NCI-H69 (cell line): ENCODE measurements at places on chromosomes 1 and 21.

DNA sequence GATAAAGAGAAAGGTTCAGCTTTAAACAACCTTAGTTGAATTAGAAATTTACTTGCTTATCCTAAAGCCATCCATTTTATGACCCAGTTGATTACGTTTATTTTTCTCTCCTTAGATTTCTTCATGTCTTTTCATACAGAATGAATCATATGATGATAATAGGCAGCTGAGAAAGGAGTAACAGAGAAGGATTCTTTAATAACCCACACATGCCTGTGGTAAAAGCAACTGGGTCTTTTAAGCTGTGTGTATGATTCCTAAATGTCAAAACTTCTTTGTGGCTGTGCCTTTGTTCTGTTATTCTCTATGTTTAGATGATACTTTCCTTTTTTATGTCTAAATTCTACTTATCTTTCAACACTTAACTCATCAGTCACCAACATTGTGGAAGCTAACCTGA lies 626.5 kb downstream of the NCAM2 start:
- DNase-seq, result no peak

- peak; percentile 57 for DNase-seq
These were observed 700 bp upstream of the CCDC28B start for GRCh38 chr1:32199717-32200072.

DNA sequence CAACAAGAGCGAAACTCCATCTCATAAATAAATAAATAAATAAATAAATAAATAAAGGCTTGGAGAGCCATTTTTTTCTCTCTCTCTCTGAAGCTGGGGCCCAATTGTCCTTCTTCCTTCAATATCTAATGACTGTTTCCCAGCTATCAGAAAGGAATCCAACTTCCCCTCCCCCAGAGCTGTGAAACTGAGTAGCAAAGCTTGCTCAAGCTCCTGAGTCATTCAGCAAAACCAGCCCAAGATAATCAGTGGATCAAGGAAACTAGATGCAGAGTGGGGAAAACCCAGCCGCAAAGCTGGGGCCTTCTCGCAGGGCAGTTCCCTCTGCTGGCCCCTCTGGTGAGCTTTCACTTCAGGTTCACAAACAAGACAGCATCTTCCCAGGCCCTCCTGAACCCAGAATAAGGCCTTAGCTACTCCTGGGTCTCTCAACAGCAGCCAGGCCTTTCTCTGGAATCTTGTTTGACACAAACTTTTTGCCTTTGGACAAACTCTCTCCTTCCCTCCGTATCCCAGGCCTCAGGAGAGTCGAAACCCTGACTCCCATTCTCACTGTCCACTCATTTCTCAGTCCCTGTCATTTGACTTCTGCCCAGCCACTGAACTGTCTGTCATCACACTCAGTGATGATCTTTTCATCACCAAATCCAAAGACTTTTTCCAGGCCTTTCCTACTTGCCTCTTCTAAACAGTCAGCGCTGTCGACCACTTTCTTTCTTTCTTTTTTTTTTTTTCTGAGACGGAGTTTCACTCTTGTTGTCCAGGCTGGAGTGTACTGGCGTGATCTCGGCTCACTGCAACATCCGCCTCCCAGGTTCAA lies 18.0 kb upstream of the PTP4A2 start:
- DNase-seq, result no peak

DNA sequence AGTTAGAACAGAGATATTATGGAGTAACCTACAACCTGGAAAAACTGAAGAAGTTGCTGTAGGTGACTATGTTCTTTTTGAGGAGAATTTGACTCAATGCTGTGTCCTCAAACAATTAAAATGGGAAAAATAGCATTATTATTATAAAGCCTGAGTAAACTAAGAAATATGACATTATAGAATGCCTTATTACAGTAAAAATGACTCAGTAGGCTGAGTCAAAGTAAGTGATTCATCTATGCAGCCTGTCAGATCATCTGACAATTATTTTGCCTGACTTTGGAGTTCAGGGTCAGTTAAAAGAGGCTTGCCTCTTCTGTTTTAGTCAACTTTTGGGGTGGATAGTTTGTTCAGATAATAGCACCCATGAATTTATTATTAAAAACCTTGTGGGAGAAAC lies 150.8 kb upstream of the PTGFR start:
- no peak for DNase-seq

DNA sequence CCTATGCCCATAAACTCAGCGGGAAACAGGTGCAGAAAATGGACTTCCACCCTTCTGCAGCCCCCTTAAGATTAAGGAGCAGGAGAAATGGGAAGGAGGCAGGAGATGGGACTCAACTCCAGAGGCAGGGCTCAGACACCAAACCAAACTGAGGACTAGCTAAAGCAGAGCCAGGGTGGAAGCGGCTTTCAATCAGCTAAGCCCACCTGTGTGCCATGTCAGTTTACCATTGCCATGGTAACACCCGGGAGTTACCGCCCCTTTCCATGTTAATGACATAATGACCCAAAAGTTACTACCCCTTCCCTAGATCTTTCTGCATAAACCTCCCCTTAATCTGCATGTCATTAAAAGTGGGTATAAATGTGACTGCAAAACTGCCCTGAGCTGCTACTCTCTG lies 653.5 kb downstream of the PTPRU start:
- no peak for DNase-seq

- no peak for DNase-seq
These were observed 177.7 kb downstream of the KIF26B start for GRCh38 chr1:245332513-245332912.

DNA sequence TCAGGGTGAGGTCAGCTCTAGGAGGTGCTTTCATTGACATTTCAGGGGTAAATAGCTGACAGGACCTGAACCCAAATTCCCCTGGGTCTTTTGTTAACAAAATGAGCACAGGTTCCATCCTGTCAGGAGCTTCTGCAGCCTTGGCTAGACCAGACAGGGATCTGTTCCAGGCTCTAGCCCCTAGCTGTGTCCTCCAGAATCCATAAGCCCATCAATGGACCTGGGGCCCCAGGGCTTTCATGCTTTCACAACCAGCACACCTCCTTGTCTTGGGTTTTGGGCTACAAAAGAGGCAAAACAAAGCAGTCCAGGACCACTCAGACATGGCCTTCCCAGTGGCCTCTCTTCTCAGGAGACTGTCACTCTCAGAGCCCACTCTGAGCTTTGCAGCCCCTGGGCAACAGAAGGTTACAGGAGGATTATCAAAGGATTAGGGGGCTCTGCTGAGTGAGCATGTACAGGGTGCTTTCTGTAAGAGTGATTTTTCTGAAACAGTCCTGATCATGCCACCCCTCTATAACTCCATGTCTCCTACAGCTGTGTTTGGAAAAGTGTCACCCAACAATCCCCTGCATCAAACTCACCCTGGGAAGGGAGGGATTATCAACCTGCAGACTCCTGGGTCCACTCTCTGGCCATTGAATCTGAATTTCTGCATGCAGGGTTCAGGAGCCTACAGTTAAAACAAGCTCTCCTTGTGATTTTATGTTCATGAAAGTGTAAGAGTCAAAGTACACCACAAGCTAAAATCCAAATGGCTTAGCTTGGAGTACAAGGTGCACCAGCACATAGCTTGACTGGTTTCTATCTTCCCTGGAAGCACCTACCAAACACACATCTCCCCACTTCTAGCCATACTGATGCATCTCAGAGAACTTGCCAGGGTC lies 67.7 kb upstream of the GCLM start:
- no peak for DNase-seq

- DNase-seq, result no peak
These were observed 64.0 kb downstream of the SIK1 start for GRCh38 chr21:43362915-43363314.

DNA sequence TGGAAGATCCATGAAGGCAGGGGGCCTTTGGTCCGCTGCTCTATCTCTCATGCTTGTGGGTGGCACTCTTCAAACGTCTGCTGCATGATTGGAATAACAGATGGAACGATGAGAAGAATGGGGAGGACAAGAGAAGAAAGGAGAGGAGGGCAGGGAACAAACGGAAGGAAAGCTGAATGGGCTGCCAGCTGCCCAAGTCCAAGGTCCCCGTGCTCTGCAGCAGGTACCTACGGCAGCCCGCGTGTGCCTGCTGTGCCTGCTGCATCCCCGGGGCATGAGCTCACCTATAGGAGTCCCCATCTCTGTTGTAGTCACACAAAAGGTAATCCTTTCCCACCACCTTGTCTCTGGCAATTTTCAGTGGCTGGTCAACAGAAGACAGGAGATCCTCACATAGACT lies 73.1 kb downstream of the SLC66A1 start:
- DNase-seq, result no peak

GRCh38 chr1:3314491-3315381 lies 139.7 kb upstream of the ARHGEF16 start:
- DNase-seq, result no peak

- no peak for DNase-seq
These were observed 4.9 kb downstream of the RAB25 start for GRCh38 chr1:156065871-156066270.

GRCh38 chr1:154431586-154432373 lies 26.6 kb downstream of the IL6R start:
- no peak for DNase-seq

GRCh38 chr1:248792342-248792741 lies 33.4 kb downstream of the SH3BP5L start:
- DNase-seq, result no peak

DNA sequence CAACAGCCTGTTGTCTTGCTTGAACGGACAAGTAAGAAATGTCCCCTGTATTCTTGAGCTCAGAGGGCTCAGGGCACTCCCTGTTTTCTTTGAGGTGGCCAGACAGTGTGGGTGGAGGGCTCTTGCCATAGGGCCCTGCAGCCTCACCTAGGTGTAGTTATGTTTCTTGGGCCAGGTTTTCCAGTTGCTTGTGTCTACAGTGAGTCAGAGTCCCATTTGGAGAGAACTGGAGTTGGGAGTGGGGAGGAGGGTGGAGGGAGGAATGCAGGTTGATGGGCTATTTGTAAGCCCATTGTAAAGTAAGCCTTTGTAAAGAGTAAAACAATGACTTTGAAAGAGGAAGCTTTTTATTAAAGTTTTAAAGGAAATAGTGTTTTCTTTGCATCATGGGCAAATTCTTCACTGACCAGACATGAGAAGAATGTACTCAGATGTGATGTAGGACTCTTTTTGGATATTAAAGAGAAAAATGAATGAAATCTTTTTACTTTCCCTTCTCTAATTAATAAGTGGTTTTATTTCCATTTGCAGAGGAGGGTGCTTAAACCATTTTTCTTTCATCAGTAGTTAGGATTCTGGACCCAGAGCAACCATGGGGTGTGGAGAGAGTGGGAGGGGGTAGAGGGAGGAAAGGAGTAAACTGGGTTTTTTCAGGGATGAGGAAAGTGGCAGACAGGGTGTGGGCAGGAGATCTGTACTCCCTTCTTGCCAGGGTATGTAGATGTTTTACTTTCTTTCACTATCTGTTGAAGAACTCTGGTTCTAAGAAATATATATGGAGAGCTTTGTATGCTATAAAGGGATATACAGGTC lies 45.1 kb upstream of the MACF1 start:
- no peak for DNase-seq

DNA sequence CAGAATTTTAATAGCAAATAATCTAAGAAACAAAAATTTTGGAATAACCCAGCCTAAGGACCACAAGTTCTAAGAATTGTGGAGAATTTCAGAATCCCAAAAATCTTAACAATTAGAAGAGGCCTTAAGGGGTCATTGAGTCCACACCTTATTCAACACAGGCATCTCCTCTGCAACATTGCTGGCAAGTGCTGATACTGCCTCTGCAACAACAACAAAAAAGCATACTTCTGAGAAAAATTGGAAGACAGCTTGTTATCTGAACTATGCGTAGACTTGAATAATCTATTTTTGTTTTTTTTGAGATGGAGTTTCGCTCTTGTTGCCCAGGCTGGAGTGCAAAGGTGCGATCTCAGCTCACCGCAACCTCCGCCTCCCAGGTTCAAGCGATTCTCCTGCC lies 24.0 kb upstream of the SLC2A1 start:
- no peak for DNase-seq

GRCh38 chr1:50080904-50081586 lies 27.7 kb upstream of the ELAVL4 start:
- DNase-seq, result peak; percentile 76

GRCh38 chr1:59504276-59504675 lies 207.4 kb downstream of the FGGY start:
- DNase-seq, result peak; percentile 8

- DNase-seq, result no peak
These were observed 6.4 kb downstream of the PBX1 start for GRCh38 chr1:164565357-164565756.

DNA sequence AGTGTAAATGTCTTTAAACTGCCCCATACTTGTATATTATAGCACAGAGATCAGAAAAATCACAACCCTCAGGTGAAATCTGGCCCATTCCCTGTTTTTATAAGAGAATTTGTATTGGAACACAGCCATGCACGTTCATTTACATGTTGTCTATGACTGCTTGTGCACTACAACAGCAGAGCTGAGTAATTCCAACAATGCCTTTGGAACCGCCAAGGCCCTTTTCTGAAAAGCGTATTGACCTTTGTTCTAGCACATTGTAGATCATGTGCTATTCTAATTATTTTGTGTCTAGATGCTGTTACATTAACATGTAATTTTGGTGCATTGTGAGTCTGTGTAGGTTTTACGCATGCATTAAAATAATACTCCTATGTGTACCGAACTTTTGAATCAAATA lies 339.6 kb downstream of the CHRM3 start:
- no peak for DNase-seq

DNA sequence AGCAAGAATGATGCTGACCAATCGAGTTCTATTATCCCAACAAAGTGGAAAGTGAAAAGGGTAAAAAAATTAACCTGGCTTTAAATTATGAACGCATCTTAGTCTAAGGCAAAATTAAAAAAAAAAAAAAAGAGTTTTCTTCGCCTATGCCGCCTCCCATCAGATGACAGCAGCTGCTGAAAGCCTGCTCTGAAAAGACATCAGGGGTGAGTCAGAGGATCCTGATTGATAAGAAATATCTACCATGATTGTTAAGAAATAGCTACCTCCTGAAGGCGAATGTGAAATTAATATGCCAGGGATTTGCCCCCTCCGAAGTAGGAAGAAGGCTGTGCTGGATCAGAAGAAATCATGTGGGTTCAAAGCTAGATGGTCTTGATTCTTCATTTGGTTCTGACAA lies 216.8 kb upstream of the C1orf87 start:
- no peak for DNase-seq

- no peak for DNase-seq
These were observed 42.3 kb upstream of the SYT14 start for GRCh38 chr1:209895709-209896108.

DNA sequence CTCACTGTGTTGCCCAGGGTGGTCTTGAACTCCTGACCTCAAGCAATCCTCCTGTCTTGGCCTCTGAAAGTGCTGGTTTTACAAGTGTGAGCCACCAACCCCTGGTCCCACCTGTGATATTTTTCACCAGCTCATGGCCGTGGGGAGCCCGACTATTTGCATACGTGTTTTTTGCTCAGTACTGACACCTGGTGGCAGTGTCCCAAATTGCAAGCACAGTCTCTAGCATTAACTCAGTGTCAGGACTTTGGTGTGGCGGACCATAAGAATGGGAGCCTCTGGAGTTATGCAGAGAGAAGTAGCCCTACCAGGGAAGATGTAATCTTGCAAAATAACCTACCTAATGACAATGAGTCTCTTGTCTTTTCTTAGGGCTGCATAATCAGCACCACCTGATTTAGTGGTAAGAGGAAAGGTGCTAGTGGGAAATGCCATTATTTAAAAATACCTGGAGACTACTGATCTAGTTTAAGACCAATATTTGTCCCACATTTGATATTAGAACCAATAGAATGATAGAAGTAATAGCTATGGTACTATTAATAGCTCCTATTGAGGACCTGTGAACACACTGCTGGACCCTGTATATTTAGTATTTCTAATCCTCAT lies 305.4 kb downstream of the DISC1 start:
- no peak for DNase-seq
